ENCODE measurements at places on chromosomes 16 and 17.

DNA sequence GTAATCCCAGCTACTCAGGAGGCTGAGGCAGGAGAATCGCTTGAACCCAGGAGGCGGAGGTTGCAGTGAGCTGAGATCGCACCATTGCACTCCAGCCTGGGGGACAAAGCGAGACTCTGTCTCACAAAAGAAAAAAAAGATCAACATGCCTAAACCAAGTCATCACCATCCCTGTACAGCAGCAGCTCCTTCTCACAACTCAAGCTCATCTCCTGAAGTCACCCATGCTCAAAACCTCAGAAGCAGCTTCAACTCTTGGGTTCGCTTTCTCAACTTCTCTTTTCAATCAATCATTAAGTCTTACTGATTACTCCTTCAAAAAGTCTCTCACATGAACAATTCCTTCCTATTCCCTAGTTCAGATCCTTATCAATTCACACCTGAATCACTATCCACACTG lies 31.3 kb downstream of the PHLPP2 start:
- no peak for DNase-seq

- no peak for DNase-seq
Measured at GRCh38 chr17:75854881-75855309, 240 bp downstream of the WBP2 start.

DNA sequence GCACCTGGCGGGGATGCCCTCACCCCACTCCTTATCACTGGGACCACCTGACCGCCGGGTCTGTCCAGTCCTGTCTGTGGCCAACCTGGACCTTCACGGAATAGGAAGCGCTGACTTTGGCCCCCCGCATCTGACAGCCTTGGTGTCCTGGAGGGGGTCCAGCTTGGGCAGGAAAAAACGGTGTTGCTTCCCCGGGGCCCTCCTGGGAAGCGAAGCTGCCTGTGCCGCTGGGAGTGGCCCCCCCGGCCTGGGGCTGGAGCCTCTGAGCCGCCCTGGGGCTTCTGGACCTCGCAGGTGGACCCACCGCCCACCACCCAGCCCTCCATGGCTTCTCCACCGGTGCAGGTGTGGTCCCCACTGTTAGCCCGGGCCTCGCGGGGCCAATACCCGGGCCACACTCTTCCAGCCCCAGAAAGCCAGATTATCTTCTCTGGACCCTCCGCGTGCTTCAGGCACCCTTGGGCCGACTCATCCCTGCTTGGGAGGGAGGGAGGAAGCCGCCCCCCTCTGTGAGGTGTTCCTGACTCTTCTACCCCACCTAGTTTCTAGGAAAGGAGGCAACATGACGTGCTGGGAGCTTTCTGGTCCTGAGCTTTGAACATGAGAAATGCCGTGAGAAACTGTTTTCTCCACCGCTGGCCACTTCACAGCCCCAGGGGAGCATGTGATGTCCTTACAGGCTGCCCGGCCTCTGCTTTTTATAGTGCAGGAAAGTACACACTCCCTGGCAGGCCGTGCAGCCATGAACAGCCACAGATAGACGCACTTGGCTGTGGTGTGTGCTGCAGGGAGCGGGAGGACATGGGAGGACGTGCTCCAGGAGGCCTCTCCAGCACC lies 1.1 kb downstream of the C1QTNF1 start:
- DNase-seq = peak; percentile 58

- DNase-seq = no peak
Measured at GRCh38 chr17:80751070-80751945, 206.7 kb downstream of the RPTOR start.

DNA sequence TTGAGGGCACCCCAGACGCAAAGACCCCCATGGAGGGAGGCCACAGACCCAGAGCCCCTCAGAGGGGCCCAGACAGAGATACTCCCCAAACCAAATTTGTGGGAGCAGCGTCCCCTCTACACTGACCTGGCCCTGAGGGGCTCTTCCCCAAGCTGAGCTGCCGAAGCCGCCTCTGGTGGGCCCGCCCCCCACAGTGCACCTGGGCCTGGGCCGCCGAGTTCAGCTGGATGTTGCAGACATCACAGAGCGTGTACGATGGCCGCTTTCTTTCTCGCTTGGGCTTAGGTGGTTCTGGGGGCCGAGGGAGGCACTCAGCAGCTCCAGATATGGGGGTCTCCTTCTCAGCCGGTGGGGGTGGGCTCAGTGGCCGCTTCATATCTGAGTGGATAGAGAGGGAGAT lies 12.3 kb upstream of the C17orf113 start:
- DNase-seq = no peak

GRCh38 chr17:71963351-71963750 lies 157.5 kb upstream of the SOX9 start:
- peak; percentile 10 for DNase-seq

GRCh38 chr17:33375103-33375502 lies 82.0 kb upstream of the ASIC2 start:
- no peak for DNase-seq

DNA sequence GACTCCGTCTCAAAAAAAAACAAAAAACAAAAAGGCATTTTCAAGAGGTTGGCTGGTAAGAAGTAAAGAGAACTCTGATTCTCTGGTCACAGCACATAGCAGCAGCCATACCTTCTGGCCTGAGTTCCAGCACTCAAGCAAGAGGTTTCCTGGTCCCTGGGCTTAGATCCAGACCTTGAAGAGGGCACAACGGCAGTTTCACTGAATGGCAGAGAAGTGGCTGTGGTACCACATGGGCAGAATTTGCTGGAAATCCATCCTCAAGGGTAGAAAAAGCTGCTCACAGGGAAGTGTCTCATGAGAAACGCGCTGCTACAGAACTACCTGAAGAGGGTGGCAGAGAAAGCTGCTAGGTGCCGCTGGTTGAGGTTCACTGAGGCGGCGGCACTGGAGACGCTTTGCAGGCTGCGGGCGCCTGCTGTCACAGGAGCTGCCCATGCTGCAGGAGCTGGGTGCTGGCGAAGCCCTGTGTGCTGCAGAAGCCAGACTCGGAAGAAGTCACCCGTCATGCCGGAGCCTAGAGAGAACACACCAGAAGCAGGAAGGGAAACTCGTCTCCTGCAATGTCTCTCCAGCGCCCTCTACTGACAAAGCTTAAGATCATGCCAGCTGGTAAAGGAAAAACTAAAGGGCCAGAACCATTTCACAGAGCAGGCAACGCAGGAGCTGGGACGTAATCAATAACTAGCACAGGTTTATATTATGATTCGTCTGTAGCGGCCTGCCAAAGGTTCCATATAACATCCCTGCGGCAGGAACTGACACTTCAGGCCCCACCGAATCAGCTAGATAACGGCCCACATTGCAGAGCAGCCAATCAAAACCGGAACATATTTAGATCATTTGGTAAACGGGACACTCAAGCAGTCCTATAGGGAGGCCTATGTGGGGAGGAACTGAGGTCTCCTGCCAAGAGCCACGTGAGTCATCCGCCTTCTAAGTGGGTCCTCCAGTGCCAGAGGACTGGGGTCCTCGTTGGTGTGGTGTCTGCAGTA lies 5.4 kb upstream of the ZNF213 start:
- peak; percentile 72 for DNase-seq

DNA sequence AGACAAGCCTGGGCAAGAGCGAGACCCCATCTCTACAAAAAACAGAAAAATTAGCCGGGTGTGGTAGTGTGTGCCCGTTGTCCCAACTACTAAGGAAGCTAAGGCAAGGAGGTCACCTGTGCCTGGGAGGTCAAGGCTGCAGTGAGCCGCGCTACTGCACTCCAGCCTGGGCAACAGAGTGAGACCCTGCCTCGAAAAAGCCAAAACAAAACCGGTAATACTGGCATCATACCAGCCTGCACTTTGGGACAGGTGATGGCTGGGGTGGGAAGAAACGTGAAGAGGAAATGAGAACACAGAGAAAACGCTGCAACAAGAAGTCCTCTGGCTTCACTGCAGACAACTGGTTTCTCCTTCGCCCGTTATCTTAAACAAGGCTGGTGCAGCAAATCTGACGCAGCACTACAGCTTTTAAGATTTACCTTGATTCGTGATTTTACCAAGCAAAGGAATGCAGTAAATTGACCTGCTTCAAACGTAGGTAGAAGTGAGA lies 725 bp upstream of the CASC3 start:
- DNase-seq = no peak

- no peak for DNase-seq
Measured at GRCh38 chr16:35910409-35910808, 2451.0 kb downstream of the TP53TG3F start.

DNA sequence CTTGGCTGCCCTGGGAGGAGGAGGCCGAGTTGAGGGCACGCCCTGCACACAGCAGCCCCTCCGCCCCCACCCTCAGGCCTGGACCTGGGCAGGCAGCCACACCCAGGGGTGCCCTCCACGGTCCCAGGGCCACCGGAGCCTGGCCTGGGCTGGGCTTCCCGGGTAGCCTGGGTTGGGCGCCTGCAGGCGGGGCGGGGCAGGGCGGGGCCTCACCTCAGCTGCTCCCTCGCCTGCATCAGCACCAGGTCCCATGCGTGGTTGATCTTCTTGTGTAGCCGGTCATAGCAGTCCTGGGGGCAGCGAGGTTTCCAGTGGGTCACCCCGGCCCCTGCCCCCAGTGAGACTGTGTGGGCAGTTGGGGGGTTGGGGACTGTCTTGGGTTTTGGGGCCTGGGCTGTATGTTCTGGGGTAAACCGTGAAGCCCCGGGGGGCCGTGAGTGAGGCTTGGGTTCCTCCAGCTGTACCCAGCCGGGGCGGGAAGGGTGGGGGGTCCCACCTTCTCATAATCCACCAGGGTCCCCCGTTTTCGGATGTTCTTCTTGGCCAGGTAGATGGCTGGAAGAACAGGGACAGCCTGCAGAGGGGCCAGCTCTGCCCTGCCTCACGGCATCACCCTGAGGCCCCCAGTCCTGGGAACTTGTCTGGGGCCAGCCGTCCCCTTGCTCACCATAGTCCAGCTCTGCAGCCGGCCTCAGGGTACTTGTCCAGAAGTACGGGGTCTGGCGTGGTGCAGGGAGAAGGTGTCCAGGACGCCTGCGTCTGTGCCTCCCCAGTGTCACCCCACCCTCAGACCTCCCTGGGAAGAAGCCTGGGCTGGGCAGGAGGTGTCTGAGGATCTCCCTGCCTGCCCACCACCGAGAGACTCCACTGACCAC lies 2.0 kb downstream of the RGS11 start:
- DNase-seq = no peak

DNA sequence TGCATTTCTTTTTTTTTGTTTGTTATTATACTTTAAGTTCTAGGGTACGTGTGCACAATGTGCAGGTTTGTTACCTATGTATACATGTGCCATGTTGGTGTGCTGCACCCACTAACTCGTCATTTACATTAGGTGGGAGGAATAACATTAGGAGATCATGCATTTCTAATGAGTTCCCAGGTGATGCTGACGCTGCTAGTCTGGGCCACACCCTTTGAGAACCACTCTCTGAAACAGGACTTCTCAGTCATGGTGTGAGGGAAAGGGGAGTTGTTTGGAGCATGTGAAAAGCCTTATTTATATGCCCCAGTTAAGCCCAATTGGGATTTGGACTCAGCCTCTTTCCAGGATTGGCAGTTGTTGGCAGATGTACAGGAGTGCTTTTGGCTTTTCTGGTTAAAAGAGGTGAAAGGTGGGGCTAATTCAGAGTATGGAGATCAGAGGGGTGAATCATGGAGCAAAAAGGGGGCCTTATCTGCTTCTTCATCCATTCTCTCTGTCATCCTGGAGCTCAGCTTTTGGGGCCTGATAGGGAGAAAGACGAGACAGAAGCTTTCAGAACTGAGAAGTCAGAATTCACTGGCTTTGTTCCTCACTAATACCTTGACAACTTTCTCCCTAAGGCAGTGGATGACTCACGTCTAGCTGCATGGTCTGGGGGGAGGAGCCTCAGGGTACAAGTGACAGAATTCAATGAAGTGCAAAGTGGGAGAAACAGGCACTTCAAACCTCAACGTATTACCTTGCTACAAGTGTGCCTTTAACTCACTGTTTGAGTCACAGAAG lies 180.0 kb upstream of the CACNG3 start:
- DNase-seq = peak; percentile 35

GRCh38 chr16:67146523-67147357 lies 4.1 kb downstream of the B3GNT9 start:
- no peak for DNase-seq

GRCh38 chr16:82082543-82083244 lies 47.6 kb downstream of the HSD17B2 start:
- DNase-seq = peak; percentile 88

- DNase-seq = no peak
Measured at GRCh38 chr17:77618173-77618572, 340.3 kb upstream of the TNRC6C start.

GRCh38 chr16:1815461-1815860 lies 11.2 kb downstream of the HAGH start:
- DNase-seq = no peak

- peak; percentile 14 for DNase-seq
Measured at GRCh38 chr17:34081269-34081668, 173.8 kb upstream of the CCL2 start.

GRCh38 chr16:77443357-77444146 lies 8.7 kb upstream of the ADAMTS18 start:
- no peak for DNase-seq

GRCh38 chr17:73799781-73800627 lies 155.8 kb upstream of the SDK2 start:
- no peak for DNase-seq

GRCh38 chr17:79485991-79486390 lies 124.9 kb downstream of the RBFOX3 start:
- DNase-seq = no peak

DNA sequence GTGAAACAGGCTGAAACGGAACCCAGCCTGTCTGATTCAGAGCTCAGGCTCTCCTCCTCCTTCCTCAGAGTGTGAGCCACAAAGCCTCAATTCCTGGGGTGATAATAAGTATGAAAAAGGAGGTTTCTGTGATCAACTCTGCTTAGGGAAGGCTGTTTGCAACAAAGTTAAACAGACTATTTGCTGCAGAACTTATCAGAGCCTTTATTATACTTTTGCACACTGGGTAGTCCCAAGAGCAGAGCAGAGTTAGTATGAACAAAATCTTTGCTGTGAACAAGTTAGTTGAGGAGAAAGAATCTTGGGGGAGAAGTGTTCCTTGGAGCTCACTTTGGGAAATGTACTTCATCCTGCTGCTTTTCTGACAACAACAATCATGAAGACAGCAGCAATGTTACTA lies 67.4 kb downstream of the MRM1 start:
- no peak for DNase-seq

DNA sequence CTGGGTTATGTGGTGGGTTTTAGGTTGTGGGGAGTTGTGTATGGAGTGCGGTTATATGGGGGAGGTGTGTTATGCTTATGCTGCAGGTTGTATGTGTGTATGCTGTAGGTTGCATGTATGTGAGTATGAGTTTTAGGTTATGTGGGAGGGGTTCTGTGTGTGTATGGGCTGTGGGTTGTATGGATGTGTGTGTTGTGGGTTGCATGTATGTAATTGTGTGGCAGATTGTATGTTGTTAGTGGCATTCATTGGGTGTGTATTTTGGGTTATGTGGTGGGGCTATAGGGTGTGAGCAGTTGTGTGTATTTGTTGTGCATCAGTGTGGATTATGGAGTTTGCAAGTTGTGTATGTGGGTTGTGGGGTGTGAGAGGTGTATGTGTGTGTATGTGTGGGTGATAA lies 277.4 kb downstream of the NPIPA8 start:
- no peak for DNase-seq
